Activated CD4-positive, alpha-beta memory T cell treated with anti-CD3 and anti-CD28 coated beads, Interleukin-2, amount 10 ng/mL, durations not matched to agents 7 days and 5 days (primary cell): ENCODE measurements at places on chromosomes 3 and 15. TPM values are rescaled to one million over a fixed set of nuclear protein-coding genes. Genes with fewer than 3 reads are reported as not detected.

KNG1 gene
- total RNA-seq = not detected

XXYLT1 gene
- 5.0 TPM for total RNA-seq

CD200R1L gene
- total RNA-seq = not detected

SPINK8 gene
- not detected for total RNA-seq

DNA sequence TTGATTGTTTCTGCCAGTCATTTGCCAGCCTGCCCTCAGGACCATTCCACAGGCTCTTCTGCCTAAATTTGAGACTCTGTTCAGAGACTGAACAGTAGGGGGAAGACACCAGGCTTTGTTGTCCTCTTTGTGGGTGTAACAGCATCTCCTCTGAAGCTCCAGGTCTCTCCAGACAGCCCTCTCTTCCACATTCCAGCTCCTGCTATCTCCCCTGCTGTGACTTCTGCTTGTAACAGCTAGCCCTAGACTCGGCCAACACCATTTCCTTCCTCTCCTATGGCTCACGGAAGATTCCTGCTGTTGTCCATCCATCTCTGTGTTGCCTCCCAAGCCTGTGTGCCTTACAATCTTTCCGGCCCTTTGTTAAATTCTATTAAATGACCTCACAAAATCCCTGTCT is 40.2 kb downstream of the SUCLG2 start:
- DNase-seq = no peak

DNA sequence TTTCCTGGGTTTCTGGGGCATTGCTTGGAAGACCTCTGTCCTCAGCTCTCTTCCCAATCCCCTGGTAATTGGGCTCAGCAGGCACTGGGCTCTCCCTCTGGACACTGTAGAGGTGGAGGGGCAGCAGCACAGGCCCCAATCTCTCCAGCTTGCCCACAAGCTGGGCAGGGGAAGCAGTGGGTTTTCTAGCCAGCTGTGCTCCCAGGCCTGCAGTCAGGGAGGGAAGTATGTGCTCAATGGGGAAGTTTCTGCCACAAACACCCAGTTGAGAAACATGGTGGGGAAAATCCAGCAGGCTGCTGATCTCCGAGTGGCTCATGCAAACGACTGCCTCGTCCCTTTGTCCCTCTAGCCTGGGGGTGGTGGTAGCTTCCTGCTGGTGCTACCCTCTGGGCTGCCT is 12.8 kb upstream of the RFT1 start:
- DNase-seq = no peak
